Naive thymus-derived CD8-positive, alpha-beta T cell (primary cell): ENCODE measurements at places on chromosomes 2 and 18.

DNA sequence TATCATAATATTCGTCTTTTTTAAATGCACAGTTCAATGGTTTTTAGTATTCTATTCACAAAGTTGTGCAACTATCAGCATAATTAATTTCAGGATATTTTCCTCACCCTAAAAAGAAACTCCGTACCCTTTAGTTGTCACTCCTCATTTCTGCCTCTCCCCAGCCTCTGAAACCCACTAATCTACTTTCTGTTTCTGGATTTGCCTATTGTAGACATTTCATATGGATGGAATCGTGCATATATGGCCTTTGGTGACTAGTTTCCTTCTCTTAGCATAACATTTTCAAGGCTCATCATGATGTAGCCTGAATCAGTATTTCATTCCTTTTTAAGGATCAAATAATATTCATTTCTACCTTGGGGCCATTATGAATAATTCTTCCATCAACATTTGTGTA lies 18.5 kb downstream of the NEURL3 start:
- no peak for DNase-seq

GRCh38 chr2:10169581-10169980 lies 47.0 kb downstream of the RRM2 start:
- DNase-seq: no peak

GRCh38 chr18:35164133-35164532 lies 76.7 kb upstream of the ZNF397 start:
- DNase-seq: no peak

- peak; percentile 57 for DNase-seq
Measured at GRCh38 chr2:27123302-27124150, at the start of gene ABHD1. TSS of gene ABHD1 (plus strand) at chr2:27123815. CDS start at chr2:27123949, 134 bp downstream.

DNA sequence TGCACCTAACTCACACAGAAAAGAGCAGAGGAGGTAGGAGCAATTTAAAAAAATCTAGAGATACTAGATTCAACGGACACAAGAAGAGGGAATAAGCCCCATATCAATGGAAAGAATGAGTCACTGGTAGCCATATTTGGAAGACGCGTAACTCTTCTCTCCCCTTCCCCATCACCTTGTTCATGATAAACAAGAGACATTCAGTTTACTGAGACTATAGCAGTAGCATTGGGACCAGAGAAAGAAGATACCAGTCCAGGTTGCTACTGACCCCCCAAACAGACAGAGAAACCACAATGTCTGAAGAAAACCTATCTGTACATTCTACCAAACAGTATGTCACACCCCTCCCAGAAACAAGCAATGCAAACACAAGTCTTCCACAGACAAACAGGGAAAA lies 81.1 kb downstream of the SLC66A3 start:
- DNase-seq: no peak

- DNase-seq: peak; percentile 32
Measured at GRCh38 chr2:190023860-190024259, 38.7 kb downstream of the MSTN start.

DNA sequence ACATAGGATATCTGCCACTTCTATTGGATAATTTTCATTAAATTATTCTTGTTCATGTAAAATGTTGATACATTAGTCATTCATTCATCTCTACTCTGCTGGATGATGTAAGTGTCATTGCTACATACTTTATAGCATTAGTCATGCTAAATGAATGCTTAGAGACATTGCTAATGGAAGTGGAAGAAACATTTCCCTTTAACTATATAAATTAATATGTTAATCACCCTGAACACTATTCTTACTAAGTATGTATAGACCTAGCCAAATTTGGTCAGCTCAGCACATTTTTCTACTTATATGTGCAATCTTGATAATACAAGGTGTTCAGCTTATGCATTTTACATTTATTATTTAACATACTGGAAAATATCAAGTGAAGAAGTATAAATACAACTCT lies 160.2 kb downstream of the DPP4 start:
- DNase-seq: no peak

- no peak for DNase-seq
Measured at GRCh38 chr2:26612034-26612433, 29.1 kb downstream of the CIB4 start.

- no peak for DNase-seq
Measured at GRCh38 chr2:221817878-221818277, 245.8 kb upstream of the EPHA4 start.

DNA sequence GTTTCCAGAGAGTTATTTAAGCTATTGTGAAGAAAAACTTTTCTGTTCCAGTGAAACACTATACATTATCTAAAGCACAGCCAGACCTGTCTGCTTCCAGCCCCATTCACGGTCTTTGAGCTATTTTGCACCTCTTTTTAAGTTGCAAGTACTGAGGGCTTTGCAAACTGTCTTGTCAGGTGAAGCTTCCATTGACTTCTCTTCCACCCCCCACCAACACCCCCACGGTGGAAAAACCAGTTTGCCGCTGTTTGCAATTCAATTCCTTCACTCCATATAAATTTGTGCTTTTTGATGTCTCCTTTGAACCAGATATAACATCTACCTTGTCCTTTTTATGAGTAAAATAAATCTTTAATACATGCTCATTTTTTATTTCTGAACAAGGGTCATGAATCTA lies 15.7 kb downstream of the B3GNT7 start:
- DNase-seq: no peak

GRCh38 chr2:122070241-122070731 lies 314.8 kb downstream of the TSN start:
- DNase-seq: no peak

- no peak for DNase-seq
Measured at GRCh38 chr2:148493822-148494563, 150.6 kb upstream of the EPC2 start.
